ENCODE measurements at places on chromosomes 1 and 21.

- peak; percentile 82 for DNase-seq
Measured at GRCh38 chr1:244460197-244460596, 876 bp upstream of the CATSPERE start.

GRCh38 chr1:16048573-16049189 is 5.1 kb downstream of the CLCNKB start:
- peak; percentile 55 for DNase-seq

GRCh38 chr21:14057313-14057712 is 153.4 kb downstream of the LIPI start:
- DNase-seq, result no peak

DNA sequence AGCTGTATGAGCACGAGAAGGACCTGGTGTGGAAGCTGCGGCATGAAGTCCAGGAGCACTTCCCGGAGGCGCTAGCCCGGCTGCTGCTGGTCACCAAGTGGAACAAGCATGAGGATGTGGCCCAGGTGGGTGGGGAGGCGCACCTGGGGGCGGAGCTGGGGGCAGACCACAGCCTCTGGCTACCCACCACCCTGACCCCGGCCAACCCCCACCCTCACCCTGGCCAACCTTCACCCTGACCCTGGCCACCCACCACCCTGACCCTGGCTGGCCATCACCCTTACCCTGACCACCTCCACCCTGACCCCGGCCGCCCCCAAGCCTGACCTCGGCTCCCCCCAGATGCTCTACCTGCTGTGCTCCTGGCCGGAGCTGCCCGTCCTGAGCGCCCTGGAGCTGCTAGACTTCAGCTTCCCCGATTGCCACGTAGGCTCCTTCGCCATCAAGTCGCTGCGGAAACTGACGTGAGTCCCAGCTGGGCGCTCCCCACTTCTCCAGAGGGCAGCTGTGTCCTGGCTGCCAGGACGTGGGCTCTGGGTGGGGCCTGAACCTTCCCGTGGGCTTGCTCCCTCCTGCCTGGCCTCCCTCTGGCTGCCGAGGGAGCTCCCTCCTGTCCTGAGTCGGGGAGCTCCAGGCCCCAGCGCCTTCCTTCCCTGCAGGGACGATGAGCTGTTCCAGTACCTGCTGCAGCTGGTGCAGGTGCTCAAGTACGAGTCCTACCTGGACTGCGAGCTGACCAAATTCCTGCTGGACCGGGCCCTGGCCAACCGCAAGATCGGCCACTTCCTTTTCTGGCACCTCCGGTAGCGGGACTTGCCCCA is 69.5 kb downstream of the PIK3CD start:
- DNase-seq, result no peak

- DNase-seq, result no peak
Measured at GRCh38 chr1:221234791-221235190, 355.5 kb downstream of the HLX start.

DNA sequence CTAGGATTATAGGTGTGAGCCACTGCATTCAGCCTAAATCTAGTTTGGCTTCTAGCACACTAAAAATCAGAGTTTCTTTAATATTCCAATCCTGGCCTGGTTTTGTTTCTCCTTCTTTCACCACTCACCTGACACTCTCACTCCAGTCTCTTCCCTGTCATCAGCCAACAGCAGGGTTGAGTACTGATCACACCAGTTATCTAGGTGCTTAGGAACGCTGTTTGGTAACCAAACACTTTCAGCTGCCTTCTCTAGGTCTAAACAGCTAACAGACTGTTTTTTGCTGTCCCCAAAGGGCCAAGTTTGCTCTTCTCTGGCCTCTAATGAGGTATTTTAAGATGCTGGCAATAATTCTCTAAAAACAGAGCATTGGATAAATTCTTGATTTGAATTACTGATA is 17.7 kb upstream of the FRRS1 start:
- no peak for DNase-seq

GRCh38 chr1:153577138-153577537 is 11.5 kb upstream of the S100A2 start:
- no peak for DNase-seq

DNA sequence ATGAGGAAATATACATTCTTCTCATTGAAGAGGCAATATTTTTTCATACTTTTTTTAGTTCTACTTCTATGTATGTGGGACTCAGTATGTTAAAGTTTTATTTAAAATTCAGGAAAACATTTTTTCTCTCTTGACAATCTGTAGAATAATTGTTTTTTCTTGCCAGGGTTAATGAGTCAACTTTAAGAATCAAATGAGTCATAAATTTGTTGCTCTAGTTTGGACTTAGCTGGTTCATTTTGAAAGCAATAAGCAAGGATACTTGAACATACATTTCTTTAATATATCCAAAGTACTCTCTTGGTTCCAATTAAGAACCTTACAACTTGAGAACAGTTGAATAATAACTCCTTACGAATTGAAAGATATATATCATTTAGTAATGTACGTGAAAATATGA is 1145.3 kb upstream of the B3GALT2 start:
- DNase-seq, result no peak

- no peak for DNase-seq
Measured at GRCh38 chr1:17908945-17909344, 153.8 kb downstream of the ACTL8 start.

GRCh38 chr1:41439234-41439633 is 45.2 kb downstream of the EDN2 start:
- DNase-seq, result no peak

GRCh38 chr1:117622726-117623125 is 16.9 kb downstream of the TENT5C start:
- DNase-seq, result no peak

DNA sequence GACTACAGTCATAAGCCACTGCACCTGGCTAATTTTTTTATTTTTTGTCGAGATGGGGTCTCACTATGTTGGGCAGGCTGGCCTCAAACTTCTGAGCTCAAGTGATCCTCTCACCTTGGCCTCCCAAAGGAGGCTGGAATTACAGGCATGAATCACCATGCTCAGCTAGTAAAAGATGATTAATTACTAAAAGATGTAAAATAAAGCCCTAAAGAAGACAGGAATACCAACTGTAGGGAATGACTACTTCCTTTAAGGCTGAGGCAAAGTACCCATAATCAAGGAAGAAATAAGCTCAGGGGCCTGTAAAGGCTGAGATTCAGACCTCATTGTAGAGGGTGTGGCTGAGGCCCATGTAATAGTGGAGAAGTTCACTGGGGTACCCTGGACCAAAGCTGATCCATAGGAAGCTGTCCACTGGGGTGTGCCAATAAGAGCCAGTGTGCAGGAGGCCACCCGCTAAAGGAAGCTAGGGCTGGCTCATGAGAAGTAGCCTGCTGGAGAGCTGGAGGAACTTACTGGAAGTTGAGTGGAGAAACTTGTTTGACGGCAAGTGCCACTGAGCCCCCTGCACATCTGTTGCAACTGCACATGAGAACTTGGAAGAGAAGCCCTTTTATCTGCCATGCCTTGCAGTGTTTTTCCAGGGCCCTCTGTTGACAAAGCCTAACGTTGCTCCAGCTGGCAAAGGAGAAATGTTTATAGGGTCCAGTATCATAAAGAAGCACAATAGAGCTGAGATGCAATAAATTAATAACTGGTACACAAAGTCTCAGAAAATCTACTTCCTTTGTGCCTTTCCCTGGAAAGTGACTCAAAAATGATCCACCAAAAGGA is 17.8 kb upstream of the SERTAD4 start:
- DNase-seq, result no peak

DNA sequence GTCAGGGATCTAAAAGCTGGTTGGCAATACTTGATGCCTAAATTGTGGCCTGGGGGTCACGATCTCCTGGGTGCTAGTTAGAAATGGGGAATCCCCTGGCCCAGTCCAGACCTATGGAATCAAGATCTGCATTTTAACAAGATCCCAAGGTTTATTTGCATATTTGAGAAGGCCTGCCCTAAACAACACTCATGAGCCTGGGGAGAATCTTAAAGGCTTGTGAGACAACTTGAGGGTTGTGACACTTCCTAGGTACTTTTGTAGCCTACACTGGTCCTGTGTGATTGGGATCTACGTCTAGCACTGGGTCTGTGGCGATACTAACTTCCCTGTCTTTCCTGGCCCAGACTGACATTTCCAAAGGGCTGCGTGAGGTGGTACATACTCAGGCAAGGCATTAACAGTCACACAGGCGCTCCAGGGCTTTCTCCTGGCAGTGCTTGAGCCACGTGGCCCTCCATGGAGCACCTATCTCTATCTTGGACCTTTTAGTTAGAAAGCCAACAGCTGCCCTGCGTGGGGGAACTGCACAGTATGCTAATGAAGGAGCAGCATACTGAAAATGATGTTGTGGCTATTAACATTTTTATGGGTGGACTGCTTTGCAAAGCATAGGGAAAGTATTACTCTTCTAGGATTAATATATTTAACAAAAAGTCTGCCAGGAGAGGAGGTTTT is 263.1 kb downstream of the ST6GALNAC3 start:
- no peak for DNase-seq

- DNase-seq, result no peak
Measured at GRCh38 chr21:42347601-42348327, 3.0 kb downstream of the TFF2 start.

GRCh38 chr1:96682056-96682455 is 39.5 kb upstream of the PTBP2 start:
- no peak for DNase-seq

DNA sequence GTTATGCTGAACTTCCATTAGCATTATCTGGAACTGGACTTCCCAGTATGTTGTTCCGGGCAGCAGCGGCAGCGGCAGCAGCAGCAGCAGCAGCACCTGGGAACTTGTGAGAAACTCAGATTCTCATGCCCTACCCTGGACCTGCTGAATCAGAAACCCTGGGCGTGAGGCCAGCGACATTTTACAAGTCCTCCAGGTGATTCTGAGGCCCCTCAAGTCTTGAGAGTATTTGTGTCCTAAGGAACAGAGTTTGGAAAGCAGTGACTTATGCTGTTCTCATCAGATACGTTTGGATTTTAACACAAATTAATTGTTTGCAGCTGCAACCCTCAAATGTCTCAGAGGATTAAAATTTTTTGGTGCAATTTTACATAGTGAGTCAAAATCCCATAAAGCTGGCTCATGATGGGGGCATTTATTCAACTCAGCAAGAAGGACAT is 157.2 kb upstream of the KAZN start:
- DNase-seq, result no peak

DNA sequence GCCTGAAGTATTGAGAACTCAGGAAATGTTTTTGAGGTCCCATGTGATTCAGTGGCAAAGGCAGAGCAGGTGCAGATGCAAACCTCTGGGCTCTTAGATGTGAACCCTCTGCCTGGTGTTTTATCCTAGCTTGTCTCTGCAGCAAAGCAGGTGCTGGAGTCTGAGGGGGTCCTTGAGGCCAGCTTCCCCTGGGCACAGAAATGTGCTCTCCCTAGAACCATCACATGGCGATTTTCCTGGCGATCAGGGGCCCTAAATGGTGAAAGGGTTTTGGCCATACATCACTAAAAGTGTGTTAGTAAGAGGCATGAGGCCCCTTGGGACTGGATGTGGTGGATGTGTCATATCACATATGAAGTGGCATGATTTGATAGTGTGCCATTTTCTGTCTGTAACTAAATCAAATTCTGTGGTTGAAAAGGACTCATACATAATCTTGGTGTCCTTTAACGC is 144.8 kb downstream of the ST6GALNAC3 start:
- DNase-seq, result no peak

DNA sequence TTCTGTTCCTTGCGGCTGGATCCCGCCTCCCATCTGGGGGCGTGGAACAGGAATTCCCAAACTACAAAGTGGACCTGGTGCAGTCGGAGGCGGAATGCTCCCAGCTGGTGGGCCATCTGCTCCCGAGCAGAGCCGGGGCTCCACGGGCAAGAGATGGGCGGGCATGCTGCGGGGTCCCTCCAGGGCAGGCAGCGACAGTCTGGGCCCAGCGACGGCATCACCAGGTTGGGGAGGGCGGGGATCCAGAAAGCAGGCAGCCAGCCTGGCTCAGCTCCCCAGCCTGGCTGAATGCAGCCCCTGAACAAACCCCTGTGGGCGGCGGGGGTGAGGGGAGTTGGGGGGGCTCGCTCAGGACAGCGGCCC is 3.6 kb downstream of the MEGF6 start:
- peak; percentile 80 for DNase-seq

GRCh38 chr1:23590058-23590783 is 30.9 kb upstream of the ID3 start:
- peak; percentile 18 for DNase-seq

DNA sequence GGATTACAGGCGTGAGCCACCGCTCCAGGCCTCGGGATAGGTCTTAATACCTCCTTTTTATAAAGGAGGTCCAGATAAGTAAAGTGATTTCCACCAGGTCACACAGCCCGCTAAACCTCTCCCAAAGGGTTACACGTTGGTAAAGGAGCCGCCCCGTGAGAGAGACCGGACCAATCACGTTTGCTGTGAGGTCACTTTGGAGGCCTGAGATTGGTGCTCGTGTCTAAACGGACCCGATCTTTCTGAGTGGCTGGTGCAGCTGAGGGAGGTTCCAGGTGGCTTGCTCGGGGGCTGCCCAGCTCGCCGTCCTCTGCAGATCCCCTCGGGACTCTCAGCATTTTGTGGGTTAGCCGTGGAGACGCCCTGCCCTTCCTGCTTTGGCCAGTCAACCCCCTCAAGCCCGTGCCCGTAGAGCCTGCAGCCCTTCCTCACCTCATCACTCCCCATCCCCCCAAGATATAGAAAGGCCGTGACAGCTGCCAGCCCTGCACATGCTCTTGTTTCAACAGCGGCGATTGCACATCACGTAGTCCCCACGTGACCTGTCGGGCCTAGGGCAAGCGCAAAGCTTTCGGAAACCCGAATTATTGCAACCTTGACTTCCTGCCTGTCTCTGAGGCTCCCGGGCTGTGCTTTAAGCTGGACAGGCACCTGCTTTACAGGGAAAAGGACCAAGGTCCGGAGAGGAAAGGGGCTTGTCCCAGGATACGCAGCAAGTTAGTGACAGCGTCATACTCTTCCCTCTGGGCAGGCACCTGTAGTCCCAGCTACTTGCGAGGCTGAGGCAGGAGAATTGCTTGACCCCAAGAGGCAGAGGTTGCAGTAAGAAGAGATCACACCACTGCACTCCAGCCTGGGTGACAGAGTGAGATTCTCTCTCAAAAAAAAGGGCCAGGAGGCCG is 5.0 kb upstream of the COA7 start:
- peak; percentile 88 for DNase-seq

DNA sequence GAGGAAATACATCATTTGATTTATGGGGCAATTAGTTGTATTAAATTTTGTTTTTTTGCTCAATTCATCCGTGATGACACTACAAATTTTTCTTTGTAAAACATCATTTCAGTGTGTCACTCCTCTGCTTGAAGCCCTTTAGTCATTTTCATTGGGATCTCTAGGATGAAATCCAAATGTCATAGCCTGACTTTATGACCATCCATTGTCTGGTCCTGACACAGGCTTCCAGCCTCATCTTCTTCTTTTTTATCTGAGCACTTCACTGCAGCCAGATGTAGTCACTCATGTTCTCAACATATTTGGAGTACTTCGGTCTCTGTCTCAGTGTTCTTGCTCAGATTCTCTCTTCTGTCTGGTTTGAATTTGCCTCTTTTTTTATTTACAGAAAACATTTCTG is 173.1 kb downstream of the HMCN1 start:
- DNase-seq, result no peak

- DNase-seq, result no peak
Measured at GRCh38 chr1:91792489-91793071, 93.4 kb downstream of the TGFBR3 start.

DNA sequence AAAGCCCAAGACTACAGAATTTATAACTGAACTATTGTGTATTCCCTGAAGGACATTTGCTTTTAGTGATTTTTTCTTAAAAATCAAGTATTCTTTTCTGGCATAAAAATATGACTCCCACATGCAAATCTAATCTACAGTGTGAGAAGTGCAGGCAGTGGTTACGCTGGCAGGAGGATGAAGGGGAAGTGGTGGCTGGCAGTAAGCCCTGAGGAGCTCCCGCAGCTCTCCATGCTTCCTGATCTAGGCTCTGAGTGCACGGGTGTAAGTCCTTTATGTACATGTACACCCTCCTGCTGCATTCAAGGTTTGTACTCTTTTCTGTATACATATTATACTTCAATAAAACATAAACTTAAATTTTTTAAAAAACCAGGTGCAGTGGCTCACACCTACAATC is 67.5 kb upstream of the PRDX6 start:
- no peak for DNase-seq
